ENCODE measurements at places on chromosomes 16 and 17. TPM values are rescaled to one million over a fixed set of nuclear protein-coding genes. Genes with fewer than 3 reads are reported as not detected.

DNA sequence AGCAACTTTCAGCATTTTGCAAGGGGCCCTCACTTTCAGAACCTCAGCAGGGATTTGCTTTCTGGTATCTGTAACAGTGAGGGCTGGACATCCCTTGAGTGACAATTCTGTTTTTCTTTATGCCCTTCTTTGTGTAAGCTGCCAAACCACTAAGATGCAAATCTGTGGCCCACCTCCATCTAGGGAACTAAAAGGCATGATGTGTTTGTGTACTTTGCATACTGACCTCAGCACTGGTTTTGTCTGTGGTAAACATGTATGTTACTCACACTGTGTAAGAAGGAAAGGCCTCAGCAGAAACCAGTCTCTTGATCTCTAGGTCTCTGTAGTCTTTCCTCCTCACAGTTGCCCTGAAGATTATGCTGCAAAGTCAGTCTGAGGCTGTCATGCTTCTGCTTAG, 396.6 kb upstream of the DYNLRB2 start:
- peak; percentile 27 for DNase-seq

DNA sequence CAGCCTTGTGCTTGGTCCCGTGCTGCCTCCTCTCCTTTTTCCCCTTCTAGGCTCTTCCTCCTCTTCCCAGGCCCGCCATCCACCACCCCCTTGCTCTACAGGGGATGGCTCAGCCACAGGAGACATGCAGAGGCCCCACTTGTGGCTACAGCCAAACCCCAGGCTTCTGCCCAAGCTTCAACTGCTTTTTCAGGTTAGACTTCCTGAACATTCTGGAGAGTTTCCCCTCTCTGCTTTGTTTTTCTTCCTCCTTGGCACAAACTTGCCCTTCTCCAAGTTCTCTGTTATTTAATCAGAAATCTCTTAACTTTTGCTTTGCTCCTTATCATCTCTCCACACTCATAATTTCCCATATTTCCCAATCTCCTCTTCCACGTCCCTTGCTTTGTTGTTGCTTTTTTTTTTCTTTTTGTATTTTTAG, 18.3 kb upstream of the HAS3 start:
- no peak for DNase-seq

- DNase-seq = no peak
Measured at GRCh38 chr16:50646345-50646744, 34.8 kb downstream of the SNX20 start.

DNA sequence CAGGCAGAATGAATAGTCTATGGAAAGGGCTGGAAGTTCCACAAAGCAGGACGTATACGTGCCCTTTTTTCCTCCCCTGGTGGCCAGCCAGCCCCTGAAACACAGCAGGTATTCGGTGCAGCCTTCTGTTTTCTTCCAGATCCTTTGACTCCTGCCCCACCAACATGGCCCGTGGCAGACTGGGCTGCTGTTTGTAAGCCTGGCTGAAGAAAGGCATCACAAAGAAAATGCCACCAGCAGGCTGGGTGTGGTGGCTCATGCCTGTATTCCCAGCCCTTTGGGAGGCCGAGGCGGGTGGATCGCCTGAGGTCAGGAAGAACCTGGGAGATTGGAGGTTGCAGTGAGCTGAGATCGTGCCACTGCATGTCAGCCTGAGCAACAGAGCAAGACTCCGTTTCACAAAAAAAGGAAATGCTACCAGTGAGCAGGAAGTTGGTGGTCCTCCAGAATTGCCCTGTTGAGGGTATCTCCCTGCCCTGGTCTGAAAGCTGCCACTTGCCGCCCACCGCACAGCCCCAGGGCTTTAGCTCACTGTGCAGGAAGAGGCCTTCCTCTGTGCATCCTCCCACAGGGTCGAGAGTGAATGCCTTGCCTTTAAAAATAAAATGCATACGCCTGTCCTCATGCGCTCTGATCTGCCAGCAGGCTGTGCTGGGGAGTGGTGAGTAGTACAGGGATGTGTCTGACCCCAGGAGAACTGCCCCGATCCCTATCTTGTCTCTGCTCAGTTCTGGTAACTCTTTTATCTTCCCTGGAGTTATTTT, 587.7 kb downstream of the MAF start:
- no peak for DNase-seq

GRCh38 chr17:79272666-79273219, 198.1 kb downstream of the ENGASE start:
- no peak for DNase-seq

The SLX4 gene
- 1.6 TPM for total RNA-seq

- DNase-seq = no peak
Measured at GRCh38 chr16:20750558-20750957, 8.9 kb upstream of the THUMPD1 start.

The CAPNS2 gene
- 0.17 TPM for total RNA-seq

- no peak for DNase-seq
Measured at GRCh38 chr17:47649972-47650524, 329 bp downstream of the KPNB1 start.

DNA sequence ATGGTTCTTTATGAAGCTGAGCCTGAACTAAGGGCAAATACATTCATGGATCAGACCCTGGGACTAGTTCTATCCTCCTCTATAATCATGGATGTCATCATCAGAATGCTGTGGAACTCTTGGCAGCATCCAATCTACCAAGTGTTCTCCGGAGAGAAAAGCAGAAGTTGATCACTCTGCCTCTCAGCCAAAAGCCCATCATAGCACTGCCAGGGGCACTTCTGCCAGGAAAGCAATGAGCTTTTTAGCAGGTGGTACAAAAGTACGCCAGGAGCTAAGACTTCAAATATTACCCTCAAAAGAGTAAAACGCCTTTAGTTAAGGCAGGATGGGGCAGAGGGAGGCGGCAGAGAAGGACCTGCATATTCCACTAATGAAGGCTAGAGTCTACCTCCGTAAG, 279.0 kb downstream of the SLC39A11 start:
- DNase-seq = no peak

DNA sequence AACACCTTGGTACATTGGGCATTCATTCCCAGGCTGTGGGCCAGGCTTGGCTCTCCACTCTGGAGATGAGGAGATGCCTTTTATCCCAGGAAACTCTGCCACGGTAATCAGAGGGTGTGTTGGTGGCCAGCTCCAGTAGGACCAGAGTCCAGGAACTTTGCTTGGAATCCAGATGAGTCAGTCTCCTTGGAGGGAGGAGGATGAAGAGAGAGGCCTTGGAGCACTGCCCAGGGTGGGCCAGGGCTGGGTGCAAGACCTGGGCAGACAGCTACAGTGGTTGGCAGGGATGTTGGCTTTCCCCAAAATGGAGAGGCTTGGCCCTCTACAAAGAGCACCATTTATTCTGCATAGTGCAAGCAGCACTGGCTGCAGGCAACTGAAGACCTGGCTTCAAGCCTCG, 209.0 kb downstream of the RGS9 start:
- peak; percentile 7 for DNase-seq

The ABCC12 gene
- total RNA-seq = not detected

The MT1A gene
- total RNA-seq = 0.89 TPM

The RNF222 gene
- not detected for total RNA-seq

The LGALS9B gene
- not detected for total RNA-seq

DNA sequence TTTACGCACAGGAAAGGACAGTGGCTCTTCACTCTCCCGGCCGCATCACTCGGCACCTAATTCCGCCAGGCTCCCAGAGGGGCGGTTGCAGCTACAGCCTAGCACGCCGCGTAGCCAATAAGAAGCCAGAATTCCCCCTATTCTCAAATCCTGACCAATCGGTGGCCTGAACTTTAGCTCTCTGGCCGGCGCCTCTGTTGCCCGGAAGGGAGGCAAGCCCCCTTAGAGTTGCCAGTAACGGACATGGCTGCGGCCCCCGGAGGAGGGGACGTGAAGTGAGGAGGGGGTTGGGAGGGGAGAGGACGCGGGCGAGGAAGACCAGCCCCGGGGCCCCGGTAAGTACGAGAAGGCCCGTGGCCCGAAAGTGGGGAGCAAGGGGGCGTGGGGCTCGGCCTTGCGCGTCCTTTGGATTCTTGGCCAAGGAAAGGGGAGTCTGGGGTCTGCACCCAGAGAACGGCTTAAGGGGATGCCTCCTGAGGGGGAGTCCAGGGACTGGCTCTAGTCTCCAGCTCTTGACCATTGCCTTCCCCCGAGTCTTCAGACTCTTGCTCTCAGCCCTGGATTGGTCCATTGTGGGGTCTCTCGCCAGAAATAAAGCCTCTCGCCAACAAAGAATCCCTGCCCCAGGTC, at the start of gene TMEM94:
TMEM94 (plus strand) TSS at position 219 of the 630 bp plus-strand sequence. CDS start 15,271 bp downstream, outside the sequence.
- peak; percentile 92 for DNase-seq

GRCh38 chr17:7835814-7836595, 2.0 kb downstream of the KDM6B start:
- DNase-seq = peak; percentile 40

GRCh38 chr16:66399930-66400329, 27.2 kb upstream of the BEAN1 start:
- no peak for DNase-seq

The AP1G1 gene
- total RNA-seq = 118 TPM

DNA sequence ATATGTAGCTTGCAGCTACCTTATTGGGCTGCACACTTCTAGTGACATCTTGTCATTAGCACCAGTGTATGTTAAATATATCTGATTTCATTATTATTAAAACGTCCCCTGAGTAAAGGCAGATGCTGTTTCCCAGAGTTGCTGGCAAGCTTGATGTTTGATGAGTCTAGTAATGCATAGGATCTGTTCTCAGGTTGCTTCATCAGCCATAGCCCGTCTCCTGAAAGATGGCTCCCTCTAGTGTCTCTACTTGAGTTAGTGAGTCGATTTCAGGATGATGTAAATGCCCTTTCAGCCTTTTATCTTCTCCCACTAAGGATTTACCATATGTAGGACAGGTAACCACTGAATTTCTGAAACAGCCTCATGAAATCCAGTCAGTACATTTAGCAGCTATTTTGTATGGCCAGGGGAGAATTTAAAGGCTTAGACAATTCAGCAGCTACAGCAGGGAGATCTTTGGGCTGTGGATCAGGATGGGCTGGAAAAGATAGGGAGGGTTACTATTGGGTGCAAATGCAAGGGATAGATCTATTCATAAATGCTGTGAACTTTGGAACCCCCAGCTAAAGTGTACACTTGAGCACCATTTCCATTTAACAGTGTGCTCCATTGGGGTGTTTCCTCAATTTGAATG, 376.3 kb downstream of the CNTNAP4 start:
- peak; percentile 42 for DNase-seq

The KRT27 gene
- not detected for total RNA-seq

Measured in renal cortical epithelial cell (primary cell).